ENCODE measurements at places on chromosomes 13 and 19.

DNA sequence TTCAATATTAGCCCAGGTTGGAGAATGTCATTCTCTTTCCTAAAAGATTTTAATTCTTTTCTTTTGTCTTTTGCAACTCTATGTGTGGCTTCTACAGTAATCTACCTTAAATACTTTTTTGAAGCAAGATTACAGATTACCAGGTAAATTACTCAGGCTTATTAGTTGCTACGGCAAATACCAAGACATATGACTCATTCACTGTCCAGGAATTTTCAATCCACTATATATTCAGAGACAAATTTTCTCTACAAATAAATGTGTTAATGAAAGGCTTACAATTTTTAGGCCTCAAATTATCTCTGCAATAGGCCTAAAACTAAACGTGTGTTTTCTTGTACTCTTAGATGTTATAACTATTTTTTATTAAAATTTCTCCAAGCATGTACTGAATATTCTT, 631.3 kb downstream of the DIAPH3 start:
- peak; percentile 14 for DNase-seq

- no peak for DNase-seq
Observed at GRCh38 chr19:51227966-51228365, 3.1 kb downstream of the CD33 start.

- DNase-seq, result no peak
Observed at GRCh38 chr19:31271306-31271911, 77.8 kb downstream of the TSHZ3 start.

DNA sequence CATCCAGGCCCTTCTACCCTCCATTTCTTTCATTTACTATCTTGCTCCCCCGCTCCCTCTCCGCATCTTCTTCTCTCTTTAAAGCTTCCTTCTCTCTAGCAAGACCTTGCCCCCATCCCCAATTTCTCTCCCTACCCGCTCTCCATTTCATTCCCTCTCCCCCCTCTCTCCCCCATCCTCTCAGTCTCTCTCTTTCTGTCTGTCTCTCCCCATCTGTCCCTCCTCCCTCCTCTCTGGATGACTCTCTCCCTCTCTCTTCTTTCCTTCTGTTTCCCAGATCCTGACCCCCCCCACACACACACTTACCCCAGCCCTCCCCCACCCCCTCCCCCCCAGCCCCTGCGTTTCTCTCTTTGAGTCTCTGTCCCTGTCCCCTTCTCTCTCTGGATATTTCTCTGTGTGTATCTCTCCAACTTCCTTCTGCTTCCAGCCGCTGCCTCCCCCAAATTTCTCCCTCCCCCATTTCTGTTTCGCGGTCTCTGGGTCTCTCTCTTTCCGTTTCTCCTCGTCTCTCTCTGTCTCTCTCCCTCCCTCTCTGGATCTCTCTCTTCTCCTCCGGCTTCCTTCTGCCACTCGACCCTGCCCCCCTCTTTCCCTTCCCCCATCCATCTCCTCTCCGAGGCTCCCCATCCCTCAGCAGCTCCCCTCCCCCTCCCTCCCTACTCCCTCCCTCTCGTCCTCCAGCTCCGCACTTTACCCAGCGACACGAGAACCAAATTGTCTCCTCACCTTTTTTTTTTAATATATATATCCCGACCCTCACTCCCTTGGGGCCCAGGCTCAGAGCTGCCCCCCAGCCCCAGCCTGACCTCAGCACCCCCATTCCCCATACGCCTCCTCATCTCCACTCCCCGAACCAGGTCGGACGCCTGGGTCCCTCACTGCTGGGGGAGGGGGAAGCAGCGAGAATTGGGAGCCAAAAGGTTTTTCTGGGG, 3.6 kb upstream of the CACNG8 start:
- DNase-seq, result no peak

- no peak for DNase-seq
Observed at GRCh38 chr13:52034616-52035226, 10.2 kb downstream of the UTP14C start.

DNA sequence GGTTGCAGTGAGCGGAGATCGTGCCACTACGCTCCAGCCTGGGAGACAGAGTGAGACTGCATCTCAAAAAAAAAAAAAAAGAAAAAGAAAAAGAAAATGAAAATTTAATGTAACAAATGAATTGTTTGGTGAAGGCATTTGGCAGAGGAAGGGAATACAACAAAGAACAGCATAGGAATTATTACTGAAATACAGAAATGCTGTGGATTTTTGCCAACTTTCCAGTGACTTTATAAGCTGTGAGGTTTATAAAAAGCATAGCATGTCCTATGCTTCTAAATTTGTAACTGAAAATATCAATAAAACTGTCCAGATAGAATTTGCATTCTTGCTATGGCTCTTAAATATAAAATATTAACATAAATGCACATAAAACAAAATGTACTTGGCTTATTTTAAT, 112.9 kb upstream of the IRS2 start:
- DNase-seq, result no peak

DNA sequence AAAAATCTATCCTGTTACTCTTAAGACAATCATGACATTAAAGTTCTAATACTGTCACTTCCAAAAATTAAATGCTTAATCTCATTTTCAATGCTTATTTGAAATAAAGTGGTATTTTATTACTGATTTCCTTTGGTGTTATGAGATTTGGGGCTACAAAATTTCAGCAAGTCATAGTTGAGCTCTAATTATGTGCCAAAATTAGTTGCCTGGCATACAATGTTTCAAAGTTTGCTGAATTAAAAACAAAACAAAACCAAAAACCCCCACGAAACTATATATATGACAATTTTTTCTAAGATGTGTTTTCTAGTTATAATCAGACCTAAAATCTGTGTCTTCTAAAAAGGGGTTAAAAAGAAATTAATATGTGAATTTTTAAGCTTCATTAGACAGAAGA, 62.2 kb downstream of the KCNRG start:
- DNase-seq, result no peak

- peak; percentile 9 for DNase-seq
Observed at GRCh38 chr13:37715606-37716015, 117.0 kb upstream of the POSTN start.

GRCh38 chr13:110714797-110715394, 1.4 kb downstream of the ING1 start:
- DNase-seq, result no peak

- no peak for DNase-seq
Observed at GRCh38 chr13:50893211-50893852, 16.3 kb upstream of the RNASEH2B start.

DNA sequence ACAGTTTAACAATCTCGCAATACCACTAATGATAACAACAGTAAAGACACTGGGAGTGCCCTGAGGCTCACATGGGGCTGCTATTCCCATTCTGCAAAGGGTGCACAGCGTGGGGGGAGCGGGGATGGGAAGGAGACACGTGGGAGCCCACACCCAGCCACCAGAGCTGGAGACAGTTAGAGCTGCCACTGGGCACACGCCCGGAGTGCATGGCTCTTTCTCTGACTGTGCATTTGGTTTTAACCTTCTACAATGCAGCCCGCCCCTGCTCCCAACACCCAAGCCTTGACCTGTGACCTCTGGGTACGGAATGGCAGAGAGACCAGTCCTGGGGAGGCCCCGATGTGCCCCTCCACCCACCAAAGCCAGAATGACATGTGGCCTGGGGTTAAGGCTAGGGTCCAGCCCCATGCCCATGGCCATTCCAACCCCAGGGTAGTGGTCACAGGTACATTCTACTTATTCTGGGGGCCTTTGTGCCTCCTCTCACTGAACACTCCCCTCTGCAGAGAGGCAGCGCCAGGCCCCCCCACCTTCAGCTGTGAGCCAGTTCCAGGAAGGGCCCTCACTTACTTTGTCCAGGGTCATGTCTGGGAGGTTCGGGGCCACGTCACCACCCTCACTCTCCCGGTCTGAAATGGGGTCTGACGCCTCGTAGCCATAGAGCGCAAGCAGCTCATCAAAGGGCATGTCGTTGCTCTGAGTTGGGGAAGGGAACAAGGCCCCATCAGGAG, 17.1 kb downstream of the MIER2 start:
- no peak for DNase-seq

DNA sequence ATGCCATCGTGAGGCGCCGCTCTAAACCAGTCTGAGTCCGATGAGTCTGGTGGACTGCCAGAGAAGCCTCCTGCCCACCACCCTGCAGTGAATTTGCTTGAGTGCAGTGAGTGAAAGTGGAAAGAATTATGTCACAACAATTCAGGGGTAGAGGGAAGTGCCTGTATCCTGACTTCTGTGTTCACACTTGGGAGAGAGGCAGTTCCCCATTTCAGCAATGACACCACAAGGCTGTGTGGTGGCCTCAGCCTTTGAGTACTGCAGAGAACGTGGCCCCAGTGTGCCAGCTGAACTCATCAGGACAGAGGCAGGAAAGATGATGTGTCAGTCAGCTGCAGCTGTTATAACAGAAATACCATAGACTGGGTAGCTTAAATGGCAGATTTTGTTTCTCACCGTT, 155.6 kb downstream of the COG6 start:
- DNase-seq, result no peak

DNA sequence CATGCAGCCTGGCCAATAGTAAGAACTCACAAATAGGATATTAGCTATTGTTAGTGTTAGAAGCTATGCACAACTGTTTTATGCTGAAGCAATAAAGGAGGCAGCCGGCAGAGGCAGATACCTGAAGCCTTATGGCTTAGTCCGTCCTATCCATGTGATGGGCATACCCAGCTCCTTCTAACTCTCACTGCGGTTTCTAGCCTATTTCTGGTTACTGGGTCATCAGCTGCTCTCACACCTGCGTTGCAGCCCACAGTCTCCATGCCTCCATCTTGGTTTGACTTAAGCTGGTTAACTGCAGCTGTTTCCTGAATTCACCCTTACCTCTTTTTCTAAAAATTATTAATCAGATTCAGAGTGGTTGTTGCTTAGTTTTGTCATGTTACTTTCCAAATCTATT, 40.5 kb upstream of the CNMD start:
- DNase-seq, result no peak

- DNase-seq, result no peak
Observed at GRCh38 chr13:78784014-78784750, 125.2 kb upstream of the OBI1 start.

DNA sequence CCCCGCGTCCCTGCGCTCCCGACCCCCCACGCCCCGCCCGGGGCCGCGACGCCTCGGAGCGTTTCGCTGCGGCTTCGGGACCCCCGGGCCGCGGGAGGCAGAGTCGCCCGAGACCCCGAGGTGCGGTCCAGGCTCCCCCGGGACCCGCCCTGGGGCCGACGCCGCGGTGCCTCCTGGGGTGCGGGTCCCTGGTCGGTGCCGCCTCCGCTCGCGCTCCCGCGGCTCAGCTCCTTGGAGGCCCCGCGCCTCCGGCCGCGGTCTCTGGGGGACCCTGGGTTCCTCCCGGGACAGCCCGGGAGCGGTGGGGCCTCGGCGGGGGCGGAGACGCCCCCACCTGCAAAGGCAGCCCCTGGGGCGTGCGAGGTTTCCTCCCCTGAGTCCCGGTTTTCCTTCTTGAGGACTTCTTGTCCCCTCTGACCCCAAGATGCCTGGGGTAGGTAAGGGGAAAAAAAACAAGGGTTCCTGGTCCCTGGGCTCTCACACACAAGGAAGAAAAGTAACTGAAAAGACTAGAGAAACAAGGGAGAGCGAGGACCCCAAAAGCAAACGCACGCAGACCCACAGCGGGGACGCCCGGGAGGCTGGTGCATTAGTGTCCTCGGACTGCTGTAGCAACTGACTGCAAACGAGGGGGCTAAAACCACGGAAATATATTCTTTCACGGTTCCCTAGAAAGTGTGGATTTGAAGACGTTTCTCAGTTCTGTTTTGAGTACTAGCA, 740 bp downstream of the ZNF555 start:
- no peak for DNase-seq

DNA sequence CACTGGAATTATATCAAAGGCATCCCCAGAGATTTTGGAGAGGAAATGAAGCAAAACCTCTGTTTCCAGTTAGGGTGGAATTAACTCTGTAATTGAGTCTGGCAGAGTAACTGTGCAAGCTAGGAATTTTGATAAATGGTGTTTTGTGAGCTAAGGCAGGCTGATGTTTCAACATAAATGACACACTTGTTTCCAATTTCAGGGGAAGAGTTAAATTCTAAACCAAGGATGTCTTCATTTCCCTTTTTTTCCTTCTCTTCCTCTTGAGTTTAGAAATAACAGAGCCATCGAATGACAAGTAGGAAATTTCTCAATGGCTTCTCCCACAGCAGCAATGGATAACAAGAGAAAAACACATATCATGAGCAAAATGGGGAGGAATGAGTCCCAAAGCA, 131.2 kb downstream of the IRS2 start:
- DNase-seq, result no peak

GRCh38 chr19:14416817-14417231, 2.3 kb downstream of the DDX39A start:
- DNase-seq, result no peak
